NCI-H1092 (cell line): ENCODE measurements at places on chromosomes 5 and 9.

GRCh38 chr5:151671950-151672349, 14.8 kb downstream of the SPARC start:
- no peak for DNase-seq

GRCh38 chr9:95840074-95840473, 35.4 kb upstream of the ERCC6L2 start:
- DNase-seq: no peak

GRCh38 chr9:94826644-94827410, 100.3 kb downstream of the AOPEP start:
- DNase-seq: no peak

GRCh38 chr9:77224746-77225312, 47.5 kb downstream of the VPS13A start:
- DNase-seq: no peak

DNA sequence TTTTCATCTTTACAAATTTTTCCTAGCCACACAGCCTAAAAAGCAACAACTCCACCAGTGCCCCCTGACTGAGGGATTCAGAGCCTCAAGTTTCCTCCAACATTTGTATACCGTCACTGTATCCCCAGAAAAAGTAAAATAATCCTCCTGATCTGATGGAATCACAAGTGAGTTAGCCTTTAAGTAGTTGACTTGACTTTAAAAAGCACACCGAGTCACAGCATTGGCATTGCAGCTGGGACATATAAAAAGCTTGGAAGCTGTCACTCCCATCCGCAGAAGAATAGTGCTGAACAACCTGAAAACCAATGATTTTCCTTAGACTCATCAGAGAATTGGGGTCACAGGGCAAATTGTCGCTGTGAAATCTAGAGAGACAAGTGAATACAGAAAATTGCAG, 41.6 kb upstream of the FBN2 start:
- DNase-seq: no peak

GRCh38 chr5:55407059-55407684, 99.4 kb downstream of the MTREX start:
- no peak for DNase-seq

GRCh38 chr5:73912821-73913271, 286.9 kb downstream of the ARHGEF28 start:
- DNase-seq: no peak

DNA sequence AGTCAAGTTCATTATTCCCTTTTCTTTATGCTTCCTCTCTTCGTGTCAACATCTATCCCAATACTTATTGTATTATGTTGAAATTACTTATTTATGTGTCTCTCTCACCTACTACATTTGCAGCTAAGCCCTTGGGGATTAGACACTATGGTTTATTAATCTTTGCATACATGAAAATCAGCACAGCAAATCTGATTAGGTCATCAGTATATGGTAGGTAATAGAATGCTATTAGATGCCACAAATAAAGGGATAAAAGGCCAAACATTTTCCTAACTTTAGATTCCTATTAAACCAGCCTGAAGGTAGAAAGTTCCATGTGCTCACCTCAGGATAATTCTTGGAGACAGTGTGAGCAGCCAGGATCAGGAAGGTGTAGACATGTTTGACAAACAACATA, 490.1 kb upstream of the MPDZ start:
- DNase-seq: no peak

DNA sequence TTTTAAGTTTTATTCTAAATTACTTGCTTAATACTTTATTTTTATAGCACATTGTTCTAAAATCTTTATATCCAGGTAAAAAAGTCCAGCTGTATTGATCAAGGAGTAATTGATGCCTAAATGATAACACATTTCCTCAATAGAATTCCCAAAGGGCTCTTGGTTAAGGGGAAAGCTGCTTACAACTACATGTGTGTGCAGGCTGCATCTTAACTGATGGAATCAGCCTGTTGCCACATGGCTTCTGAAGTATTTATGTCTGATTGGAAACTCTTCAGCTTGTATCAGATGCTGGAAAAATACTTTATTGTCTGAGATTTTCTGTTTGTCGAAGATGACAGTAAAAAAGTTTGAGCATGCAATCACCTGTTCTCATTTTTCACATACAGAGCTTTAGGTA, 182.6 kb downstream of the FBXL7 start:
- no peak for DNase-seq

- DNase-seq: no peak
Observed at GRCh38 chr5:2898661-2899060, 147.2 kb upstream of the IRX2 start.

GRCh38 chr9:35681341-35682002, 7.7 kb downstream of the CA9 start:
- no peak for DNase-seq
